ENCODE measurements at places on chromosomes 1 and 21. TPM values are rescaled to one million over a fixed set of nuclear protein-coding genes. Genes with fewer than 3 reads are reported as not detected.

DNA sequence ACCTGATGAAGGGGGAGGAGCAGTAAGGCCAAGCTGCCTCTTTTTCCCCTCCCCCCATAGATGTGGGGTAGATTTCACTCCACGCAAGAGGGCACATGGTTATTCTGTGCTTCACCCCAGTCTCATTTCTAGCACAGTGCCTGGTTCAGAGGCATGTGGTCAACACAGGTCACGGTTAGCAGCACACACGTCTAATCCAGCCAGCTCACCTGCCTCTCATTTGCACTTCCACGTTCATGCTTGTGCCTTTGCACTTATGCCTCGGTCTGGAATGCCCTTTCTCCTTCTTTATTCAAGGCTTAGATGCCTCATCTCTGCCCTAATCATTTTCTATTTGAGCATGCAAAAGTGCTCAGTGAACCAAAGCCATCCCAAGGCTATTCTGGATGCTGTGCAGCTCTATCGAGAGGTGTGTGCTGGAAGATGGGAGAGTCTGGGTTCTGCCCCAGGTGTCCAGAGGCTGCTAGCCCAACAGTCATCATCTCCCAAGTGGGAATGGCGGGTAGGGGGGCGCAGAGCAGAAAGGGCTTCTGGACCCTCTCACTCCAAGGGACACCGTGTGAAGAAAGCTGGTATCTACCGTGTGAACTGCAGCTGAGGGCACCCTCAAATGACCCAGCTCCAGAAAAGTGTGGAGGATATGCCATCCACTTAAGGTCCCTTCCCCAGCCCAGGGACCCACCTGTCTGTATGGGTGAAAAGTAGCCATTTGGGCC, 2.1 kb upstream of the A3GALT2 start:
- no peak overlapping the region for H3K27ac ChIP-seq
- DNase-seq = no peak
- no peaks in the 10 kb centered on the region for H3K27me3 ChIP-seq
- no peak overlapping the region for H3K4me3 ChIP-seq
- H3K4me1 ChIP-seq = peaks cover 10% of the 10 kb centered on the region

DNA sequence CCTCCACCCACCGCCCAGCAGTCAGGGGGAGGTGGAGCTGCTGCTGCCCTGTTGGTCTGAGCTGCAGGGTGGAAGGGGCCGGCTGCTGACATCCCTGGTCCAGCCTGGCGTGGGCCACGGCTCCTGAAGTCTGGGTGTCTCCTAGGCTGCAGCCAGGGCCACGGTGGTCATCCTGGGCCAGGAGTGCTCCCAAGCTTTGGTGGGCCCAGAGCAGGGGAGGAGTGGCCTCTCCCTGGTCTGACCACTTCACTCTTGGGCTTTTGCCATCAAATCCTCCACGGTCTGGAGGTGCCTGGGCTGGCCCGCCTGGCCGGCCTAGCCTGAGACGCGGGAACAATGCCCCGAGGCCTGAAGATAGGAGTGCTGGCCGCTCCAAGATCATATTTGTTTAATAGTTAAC, 5.8 kb downstream of the PRDM16 start:
- peak overlapping the region; percentile 97 for H3K27ac ChIP-seq
- no peaks in the 10 kb centered on the region for H3K36me3 ChIP-seq
- peaks cover 55% of the 10 kb centered on the region for H3K4me1 ChIP-seq
- H3K4me3 ChIP-seq = no peak overlapping the region
- DNase-seq = no peak
- H3K27me3 ChIP-seq = no peaks in the 10 kb centered on the region

- DNase-seq = no peak
- no peaks in the 10 kb centered on the region for H3K36me3 ChIP-seq
- H3K27ac ChIP-seq = no peak overlapping the region
- no peak overlapping the region for H3K4me3 ChIP-seq
Observed at GRCh38 chr1:230708631-230709580, 5.0 kb downstream of the AGT start.

Gene CFAP74
- total RNA-seq = not detected

DNA sequence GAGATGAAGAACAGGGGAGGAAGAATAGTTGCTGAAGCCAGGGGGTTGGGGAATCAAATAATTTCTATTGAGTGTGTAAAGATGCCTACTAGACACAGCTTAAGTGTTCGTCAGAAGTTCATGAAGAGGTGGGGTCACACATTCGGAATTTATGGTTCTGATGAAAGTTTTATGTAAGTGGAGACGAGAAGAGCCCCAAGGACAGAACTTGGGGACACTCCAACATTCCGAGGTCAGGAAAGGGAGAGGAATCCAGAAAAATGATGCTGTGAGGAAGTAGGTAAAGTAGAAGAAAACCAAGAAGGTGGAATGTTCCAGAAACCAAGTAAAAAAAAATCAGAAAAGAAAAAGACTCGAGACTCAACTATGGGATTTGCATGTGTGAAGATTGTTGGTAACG, 272.5 kb downstream of the SIPA1L2 start:
- no peaks in the 10 kb centered on the region for H3K27me3 ChIP-seq
- H3K36me3 ChIP-seq = no peaks in the 10 kb centered on the region
- no peak overlapping the region for H3K27ac ChIP-seq
- H3K4me1 ChIP-seq = no peaks in the 10 kb centered on the region
- DNase-seq = no peak
- no peak overlapping the region for H3K4me3 ChIP-seq

DNA sequence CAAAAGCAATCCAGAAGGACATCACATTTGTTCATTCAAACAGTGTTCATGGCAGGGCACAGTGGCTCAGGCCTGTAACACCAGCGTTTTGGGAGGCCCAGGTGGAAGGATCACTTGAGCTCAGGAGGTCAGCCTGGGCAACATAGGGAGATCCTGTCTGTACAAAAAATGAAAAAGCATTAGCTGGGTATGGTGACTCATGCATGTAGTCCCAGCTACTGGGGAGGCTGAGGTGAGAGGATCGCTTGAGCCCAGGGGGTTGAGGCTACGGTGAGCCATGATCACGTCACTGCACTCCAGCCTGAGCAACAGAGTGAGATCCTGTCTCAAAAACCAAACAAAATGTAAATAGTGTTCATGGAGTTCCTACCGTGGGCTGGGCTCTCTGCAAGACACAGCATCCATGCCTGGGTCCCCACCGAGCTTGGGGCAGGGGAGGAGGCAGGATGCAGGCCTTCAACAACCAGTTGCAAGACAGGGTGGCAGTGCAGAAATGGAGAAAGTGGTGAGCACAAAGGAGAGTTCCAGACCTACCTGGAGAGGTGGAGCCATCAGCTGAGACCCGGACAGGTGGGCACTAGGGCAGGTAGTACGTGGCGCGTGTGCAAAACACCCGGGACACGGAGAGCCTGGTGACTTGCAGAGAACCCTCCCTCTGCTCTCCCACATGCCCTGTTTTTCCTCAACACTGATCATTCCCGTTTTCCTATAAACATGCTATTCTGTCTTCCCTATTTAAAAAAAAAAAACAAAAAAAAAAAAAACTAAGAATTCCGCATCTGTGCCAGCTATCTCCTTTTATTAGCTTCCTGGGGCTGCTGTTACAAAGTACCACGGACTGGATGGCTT, 138.9 kb downstream of the TOMM20 start:
- no peaks in the 10 kb centered on the region for H3K36me3 ChIP-seq
- H3K4me3 ChIP-seq = no peak overlapping the region
- peak overlapping the region; percentile 100 for H3K27ac ChIP-seq
- DNase-seq = no peak
- peaks cover 44% of the 10 kb centered on the region for H3K4me1 ChIP-seq
- no peaks in the 10 kb centered on the region for H3K27me3 ChIP-seq

GRCh38 chr1:168148916-168149315, 12.2 kb upstream of the GPR161 start:
- no peak overlapping the region for H3K4me3 ChIP-seq
- H3K27ac ChIP-seq = no peak overlapping the region
- no peaks in the 10 kb centered on the region for H3K4me1 ChIP-seq
- H3K36me3 ChIP-seq = no peaks in the 10 kb centered on the region
- no peak for DNase-seq
- H3K27me3 ChIP-seq = no peaks in the 10 kb centered on the region

- DNase-seq = no peak
- no peak overlapping the region for H3K27ac ChIP-seq
- H3K36me3 ChIP-seq = no peaks in the 10 kb centered on the region
- peaks cover 7% of the 10 kb centered on the region for H3K4me1 ChIP-seq
Observed at GRCh38 chr1:39952359-39953110, 2.4 kb upstream of the MFSD2A start.

DNA sequence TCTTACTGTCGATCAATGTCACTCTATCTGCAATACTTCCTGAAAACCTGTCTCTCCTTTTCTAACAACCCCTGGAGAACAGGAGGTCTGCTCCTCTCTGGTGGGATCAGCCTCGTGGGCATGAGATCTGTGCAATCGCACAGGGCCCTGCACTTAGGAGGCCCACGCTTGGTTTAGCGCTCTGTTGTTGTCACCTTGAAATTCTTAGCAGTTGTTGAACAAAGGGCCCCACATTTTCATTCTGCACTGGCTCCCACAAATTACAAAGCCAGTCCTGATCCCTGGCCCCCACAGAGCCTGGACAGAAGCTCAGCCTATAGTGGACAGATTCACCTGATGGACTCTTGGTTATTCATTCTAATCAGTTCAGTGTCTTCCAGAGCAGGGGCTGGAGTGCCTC, 18.6 kb downstream of the SPOCD1 start:
- no peak for DNase-seq
- H3K27ac ChIP-seq = no peak overlapping the region

DNA sequence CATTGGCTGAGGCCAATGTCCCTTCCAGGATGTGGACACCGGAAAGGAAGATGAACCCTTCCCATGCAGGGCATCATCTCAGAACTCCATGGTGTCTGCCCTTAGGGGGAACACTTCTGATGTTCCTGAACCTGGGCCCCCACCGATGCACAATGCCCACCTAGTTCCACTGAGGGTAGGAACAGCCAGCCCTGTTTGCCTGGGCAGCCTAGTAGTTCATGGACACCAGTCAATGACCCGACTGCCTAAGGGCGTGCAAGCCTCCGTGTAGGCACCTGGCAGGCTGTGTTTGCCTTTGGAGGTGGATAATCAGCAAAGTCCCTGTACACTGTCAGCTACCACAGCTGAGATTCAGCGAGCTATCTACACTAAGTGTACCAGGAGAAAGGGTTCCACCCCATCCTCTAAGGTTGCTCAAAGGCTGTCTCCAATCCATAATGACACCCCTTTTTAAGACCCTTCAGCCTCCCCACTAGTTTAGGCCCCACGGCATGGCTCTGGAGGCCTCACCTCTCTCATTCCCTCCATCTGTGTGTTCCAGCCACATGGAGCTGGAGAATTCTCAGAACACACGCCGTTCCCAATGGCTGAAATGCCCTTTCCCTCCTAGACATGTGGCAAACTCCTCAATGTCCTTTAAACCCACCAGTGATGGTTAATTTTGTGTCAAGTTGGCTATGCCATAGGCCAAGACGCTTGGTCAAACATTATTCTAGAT, 124.8 kb upstream of the EDN2 start:
- H3K27ac ChIP-seq = no peak overlapping the region
- H3K27me3 ChIP-seq = no peaks in the 10 kb centered on the region
- no peak overlapping the region for H3K4me3 ChIP-seq
- H3K4me1 ChIP-seq = no peaks in the 10 kb centered on the region
- H3K36me3 ChIP-seq = no peaks in the 10 kb centered on the region

DNA sequence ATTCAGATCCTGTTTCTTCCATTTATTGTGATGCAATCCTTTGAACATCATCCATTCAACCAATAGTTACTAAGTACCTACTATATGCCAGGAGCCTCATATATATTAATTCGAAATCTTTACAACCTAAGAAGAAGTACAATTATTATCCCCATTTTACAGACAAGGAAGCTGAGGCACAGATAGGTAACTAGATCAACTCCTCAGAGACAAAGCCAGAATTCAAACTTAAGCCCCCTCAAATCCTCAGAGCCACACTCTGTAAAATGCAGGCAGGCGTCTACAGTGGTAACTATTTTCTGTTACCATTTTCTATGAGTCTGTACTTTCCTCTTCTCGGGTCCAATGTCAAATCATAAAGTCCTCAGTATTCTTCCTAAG, 107.9 kb downstream of the SLC45A1 start:
- H3K27me3 ChIP-seq = no peaks in the 10 kb centered on the region
- no peak for DNase-seq
- peaks cover 26% of the 10 kb centered on the region for H3K4me1 ChIP-seq
- H3K4me3 ChIP-seq = no peak overlapping the region
- H3K36me3 ChIP-seq = peaks cover 5% of the 10 kb centered on the region

Gene ITLN2
- total RNA-seq = not detected

GRCh38 chr1:89688607-89689006, 55.7 kb downstream of the LRRC8C start:
- H3K4me3 ChIP-seq = no peak overlapping the region
- no peak for DNase-seq
- H3K36me3 ChIP-seq = no peaks in the 10 kb centered on the region
- no peak overlapping the region for H3K27ac ChIP-seq

DNA sequence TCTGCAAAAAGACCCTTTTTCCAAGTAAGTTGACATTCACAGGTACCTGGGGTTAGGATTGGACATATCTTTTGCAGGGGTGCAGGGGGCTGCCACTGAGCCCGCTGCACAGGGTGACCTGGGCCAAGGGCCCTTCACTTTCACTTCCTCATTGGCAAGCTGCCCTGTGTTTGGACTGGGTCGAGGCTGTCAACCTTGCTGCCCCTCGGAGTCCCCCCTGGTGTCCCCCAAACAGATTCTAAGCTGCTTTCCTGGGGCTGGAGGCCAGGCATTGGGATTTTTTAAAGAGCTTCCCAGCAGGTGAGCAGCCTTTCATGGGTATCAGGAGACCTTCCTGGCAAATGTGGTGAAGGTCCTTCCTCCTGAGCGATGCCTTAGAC, 7.9 kb upstream of the UMODL1 start:
- no peaks in the 10 kb centered on the region for H3K36me3 ChIP-seq
- H3K4me3 ChIP-seq = no peak overlapping the region
- H3K27ac ChIP-seq = no peak overlapping the region
- H3K4me1 ChIP-seq = no peaks in the 10 kb centered on the region

GRCh38 chr1:205472737-205473441, 17.0 kb upstream of the BLACAT1 start:
- H3K36me3 ChIP-seq = no peaks in the 10 kb centered on the region
- H3K4me3 ChIP-seq = no peak overlapping the region
- H3K4me1 ChIP-seq = peaks cover 14% of the 10 kb centered on the region
- H3K27me3 ChIP-seq = 0 out of 2 replicates have a peak, but pooled peaks cover 2% of the 10 kb centered on the region

DNA sequence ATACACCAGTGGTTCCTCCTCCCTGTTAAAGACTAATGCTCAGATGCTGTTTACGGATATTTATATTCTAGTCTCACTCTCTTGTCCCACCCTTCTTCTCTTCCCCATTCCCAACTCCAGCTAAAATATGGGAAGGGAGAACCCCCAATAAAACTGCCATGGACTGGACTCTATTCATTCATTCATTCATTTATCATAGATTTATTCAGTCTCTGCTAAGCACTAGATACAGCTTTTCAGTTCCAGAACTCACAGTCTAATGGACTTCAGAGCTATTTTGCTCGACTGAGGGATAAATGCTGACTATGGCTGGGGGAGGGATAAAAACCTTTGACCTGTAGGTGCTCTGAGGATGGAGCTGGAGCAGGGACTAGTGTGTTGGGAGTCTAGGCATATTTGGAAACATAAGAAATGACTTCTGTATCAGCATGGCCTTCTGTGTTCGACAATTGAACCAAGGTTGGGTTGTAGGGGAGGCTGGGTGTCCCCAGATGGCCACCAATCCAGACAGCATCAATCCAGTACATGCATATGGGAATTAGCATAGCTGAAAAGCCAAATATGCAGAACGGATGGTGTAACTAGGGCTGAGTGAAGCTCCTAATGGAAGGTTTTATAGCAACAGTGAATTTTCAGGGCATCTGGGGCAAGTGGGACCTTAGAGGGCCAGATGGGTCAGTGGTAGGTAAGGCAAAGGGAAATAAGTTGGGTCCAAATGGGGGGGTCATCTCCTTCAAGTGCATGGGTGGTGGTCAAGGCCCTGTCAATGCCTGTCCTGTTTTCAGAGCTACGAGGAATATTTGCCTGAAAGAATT, 4.1 kb downstream of the APOA2 start:
- H3K27ac ChIP-seq = no peak overlapping the region
- no peaks in the 10 kb centered on the region for H3K4me1 ChIP-seq
- DNase-seq = no peak
- H3K36me3 ChIP-seq = 0 out of 2 replicates have a peak, but pooled peaks cover 2% of the 10 kb centered on the region

Gene ARHGEF11
- total RNA-seq = 55.5 TPM

Measured in Panc1 (cell line).